WTC11 (cell line): ENCODE measurements at places on chromosomes 2 and 18. TPM values are rescaled to one million over a fixed set of nuclear protein-coding genes. Genes with fewer than 3 reads are reported as not detected.

Gene GPR155
- 0.66 to 1.0 TPM (median 0.74 TPM) in 3 replicates for total RNA-seq

Gene MARCHF4
- total RNA-seq: 1.7 to 2.6 TPM (median 1.7 TPM) in 3 replicates

- peaks cover 26% of the 10 kb centered on the region for H3K4me1 ChIP-seq
- peaks cover 6% of the 10 kb centered on the region; the same call in 1 of the 2 replicates for H3K27me3 ChIP-seq
Measured at GRCh38 chr18:22934789-22935188, 1.7 kb downstream of the RBBP8 start.

- H3K4me1 ChIP-seq: peaks cover 12% of the 10 kb centered on the region
- H3K4me3 ChIP-seq: no peak overlapping the region
- H3K27ac ChIP-seq: no peak overlapping the region
- H3K36me3 ChIP-seq: 0 out of 2 replicates have a peak, but pooled peaks cover 4% of the 10 kb centered on the region
Measured at GRCh38 chr18:2894131-2894840, 47.5 kb downstream of the EMILIN2 start.

GRCh38 chr2:175811971-175812370, 190.1 kb downstream of the LNPK start:
- H3K4me1 ChIP-seq: no peaks in the 10 kb centered on the region
- no peak overlapping the region for H3K27ac ChIP-seq
- no peak for DNase-seq
- H3K4me3 ChIP-seq: no peak overlapping the region

DNA sequence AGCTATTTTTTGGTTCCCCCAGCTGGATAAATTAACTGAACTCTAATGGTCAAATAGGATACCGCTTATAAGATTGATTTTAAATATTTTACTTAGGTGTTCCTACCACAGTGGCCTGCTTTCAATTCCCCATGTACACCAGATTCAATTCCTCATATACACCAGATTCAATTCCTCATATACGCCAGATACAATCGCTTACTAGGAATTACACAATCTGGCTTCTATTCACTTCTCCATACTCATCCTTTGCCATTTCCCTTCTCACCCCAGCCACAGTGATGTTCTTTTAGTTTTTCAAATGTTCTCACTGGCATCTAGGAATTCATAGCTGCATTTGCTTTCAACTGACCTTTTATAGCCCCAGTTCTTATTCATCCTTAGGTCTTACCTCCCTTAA, 66.5 kb downstream of the SLC40A1 start:
- H3K36me3 ChIP-seq: no peaks in the 10 kb centered on the region; the same call in 1 of the 2 replicates
- no peak overlapping the region for H3K27ac ChIP-seq
- no peak for DNase-seq
- no peaks in the 10 kb centered on the region for H3K4me1 ChIP-seq
- H3K4me3 ChIP-seq: no peak overlapping the region
